ENCODE measurements at places on chromosomes 4 and X.

DNA sequence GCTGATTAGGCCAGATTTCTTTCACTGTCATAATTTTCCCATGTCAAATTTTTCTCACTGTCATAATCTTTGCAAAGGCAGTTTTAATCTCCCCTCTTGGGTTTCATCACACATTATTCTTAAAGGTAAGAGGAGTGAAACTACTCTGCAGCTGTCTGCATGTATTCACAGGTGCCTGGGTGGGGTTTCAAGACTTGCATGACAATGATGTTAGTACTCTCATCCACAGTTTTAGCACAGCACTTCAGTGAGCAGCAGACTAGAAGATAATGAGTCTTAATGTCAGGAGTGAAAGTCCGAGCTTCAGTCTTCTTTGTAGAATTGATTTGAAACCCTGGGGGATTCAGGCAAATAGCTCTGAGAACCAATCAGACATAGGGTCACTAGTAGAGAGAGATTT is 182.5 kb upstream of the GALNT7 start:
- DNase-seq: no peak

- no peak for DNase-seq
These were observed 74.3 kb upstream of the VCX2 start for GRCh38 chrX:8245411-8245810.

GRCh38 chrX:36401774-36402173 is 482.2 kb downstream of the CFAP47 start:
- no peak for DNase-seq

- DNase-seq: no peak
These were observed 161.7 kb upstream of the CXCL13 start for GRCh38 chr4:77443941-77444340.

- DNase-seq: peak; percentile 58
These were observed at the start of gene NDST3 for GRCh38 chr4:118034053-118034785. TSS of gene NDST3 (plus strand) at chr4:118034486. CDS start at chr4:118053911, 19,425 bp downstream.

DNA sequence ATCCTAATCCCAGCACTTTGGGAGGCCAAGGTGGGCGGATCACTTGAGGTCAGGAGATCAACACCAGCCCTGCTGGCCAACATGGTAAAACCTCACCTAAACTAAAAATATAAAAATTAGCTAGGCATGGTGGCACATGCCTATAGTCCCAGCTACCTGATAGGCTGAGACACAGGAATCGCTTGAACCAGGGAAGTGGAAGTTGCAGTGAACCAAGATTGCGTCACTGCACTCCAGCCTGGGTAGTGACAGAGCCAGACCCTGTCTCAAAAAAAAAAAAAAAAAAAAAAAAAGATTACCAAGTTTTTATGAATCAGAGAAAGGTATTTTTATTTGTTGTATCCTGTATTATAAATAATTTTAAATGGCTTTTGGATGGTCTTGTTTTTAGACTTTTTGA is 15.1 kb downstream of the TRAPPC11 start:
- no peak for DNase-seq

- DNase-seq: no peak
These were observed 74.5 kb downstream of the SYTL5 start for GRCh38 chrX:38080808-38081207.

GRCh38 chr4:99722006-99722405 is 64.4 kb upstream of the C4orf54 start:
- no peak for DNase-seq

DNA sequence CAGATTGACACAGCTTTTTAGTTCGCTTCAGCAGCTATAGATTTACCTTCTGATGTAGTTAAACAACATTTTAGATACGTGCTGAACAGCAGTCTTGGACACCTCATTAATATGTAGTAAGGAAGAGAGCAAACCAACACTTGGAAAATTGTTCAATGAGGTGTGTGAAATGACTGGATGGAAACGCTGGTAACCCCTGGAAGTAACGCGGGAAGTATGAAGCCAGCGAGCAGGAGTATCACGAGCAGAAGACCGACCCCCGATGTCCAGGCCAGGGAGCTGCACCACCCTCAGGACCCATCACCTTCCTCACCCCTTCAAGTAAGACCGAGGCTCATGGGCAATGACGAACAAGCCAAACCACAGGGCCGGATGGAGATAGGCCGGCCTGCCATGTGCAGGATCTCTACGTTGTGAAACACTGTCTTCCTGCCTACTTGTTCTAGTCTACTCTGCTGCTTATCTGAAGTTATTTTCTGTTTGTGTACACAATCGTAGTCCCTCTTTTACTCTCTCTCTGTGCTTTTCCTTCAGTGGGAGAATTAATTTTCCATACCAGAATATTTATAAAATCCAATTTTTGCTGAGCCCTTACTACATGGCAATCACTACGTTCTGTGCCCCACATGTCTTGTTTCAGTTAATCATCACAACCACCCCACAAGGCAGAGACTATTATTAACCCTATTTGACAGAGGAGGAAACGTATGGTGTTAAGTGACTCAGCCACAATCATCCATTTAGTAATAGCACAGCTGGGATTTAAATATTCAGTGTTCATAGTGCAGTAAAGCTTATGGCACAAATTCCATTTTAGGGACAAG is 221.7 kb downstream of the APBB2 start:
- DNase-seq: no peak

GRCh38 chr4:151962138-151962823 is 201.5 kb upstream of the GATB start:
- DNase-seq: no peak

DNA sequence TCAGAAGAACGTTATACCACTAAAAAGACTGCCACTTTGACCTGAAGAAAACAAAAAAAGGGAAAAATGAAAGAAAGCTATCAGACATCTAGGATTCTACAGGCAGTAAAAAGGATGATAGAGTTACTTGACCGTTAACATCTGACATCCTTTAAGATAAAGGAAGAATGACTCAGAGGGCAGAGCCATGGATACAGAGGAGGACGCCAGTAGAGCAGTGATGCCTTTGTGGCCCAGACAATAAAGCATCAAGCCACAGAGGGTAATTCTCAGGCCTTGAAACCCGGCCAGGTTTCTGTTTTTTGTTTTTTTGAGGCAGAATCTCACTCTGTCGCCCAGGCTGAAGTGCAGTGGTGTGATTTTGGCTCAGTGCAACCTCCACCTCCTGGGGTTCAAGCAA is 9.5 kb upstream of the BEX1 start:
- DNase-seq: no peak

DNA sequence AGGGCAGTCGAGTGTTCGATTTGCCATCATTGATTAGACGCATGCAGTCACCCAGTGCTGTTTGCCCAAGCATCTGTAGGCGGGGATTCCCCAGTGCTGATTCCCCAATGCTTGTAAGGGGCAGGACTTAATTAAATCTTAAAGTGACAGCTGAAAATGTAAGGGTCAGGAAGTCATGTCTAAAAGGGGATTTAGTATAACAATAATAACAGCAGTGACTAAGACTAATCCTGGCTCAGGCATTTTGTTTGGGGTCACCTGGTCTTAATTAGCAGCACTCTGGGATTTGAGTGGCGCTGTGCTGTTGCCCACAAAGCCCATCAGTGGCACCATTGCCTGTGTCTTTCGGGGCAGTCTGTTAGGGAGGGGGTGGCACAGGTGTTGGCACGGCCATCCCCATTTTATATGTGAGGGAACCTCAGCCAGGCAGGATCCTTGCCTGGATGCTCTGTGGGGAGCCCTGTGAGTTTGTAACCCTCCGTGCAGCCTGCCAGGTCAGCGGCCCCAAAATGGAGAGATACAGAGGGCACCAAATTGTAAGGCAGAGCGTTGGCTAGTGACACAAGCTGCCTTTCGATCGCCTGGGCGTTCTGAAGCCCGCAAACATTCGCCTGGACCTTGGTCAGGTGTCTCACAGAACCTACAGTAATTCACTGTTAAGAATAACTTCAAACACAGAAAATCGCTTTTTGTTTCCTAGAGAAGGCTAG is 146.7 kb downstream of the TBL1X start:
- DNase-seq: no peak

DNA sequence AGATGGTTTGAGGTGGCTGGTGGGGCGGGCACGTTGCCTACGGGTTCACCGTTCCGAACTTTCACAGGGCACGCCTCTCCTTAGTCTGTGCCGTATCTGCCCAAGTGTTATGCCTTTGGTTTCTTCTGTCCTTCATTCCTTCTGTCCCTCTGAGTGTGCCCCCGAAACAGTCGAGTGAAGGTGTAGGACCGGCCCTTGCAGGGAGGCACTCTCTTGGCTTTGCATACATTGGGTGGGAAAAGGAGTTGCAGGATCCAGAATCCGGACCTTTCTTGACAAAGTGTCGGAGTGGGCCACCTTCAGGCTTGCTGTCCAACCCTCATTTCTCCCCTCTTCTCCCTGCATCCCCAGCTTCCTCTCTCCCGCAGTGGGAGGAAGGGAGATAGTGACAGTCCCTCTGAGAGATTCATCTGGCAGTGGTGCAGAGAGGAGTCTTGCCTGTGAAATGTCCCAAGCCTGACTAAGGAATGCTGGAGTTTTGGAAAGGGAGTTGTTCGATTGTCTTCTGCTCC is 569 bp downstream of the ARFIP1 start:
- no peak for DNase-seq

DNA sequence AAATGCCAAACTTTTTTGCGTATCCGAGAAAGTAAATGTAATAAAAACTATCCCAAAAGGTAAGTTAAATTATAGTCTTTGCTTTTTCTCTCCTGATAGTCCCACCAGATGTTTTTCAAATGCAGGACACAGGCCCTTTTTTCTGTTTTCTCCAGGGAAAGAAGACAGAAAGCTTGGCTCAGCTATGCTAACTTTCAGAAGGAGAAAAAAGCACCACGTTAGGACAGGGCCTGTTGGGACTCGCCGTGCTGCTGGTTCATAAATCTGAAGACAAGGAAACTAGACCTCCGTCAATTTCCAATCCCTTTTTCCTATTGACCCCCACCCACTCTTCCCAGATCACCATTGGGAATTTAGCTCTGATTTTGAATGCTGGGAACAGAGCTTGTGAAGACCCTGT is 220.9 kb upstream of the SFRP2 start:
- DNase-seq: no peak

DNA sequence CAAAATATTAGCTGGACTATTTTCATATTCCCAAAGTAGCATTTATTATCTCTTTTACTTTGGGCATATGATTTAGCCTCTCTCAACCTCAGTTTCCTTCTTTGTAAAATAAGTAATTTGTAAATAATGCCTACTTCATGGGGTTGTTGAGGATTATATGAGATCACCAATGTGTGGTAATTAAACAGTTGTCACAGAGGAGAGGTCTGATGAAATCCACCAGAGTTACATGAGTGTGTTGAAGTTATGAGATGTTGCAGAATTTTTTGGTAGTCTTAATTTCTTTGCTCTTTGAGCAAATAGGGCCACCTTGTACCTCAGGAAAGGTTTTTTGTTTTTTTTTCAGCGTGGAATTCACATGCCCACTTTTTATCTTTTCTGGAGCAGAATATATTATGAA is 1.4 kb downstream of the COX7B start:
- DNase-seq: no peak

- DNase-seq: no peak
These were observed 167.0 kb downstream of the SMIM20 start for GRCh38 chr4:26080870-26081628.

GRCh38 chrX:10508891-10509290 is 111.5 kb downstream of the MID1 start:
- no peak for DNase-seq

DNA sequence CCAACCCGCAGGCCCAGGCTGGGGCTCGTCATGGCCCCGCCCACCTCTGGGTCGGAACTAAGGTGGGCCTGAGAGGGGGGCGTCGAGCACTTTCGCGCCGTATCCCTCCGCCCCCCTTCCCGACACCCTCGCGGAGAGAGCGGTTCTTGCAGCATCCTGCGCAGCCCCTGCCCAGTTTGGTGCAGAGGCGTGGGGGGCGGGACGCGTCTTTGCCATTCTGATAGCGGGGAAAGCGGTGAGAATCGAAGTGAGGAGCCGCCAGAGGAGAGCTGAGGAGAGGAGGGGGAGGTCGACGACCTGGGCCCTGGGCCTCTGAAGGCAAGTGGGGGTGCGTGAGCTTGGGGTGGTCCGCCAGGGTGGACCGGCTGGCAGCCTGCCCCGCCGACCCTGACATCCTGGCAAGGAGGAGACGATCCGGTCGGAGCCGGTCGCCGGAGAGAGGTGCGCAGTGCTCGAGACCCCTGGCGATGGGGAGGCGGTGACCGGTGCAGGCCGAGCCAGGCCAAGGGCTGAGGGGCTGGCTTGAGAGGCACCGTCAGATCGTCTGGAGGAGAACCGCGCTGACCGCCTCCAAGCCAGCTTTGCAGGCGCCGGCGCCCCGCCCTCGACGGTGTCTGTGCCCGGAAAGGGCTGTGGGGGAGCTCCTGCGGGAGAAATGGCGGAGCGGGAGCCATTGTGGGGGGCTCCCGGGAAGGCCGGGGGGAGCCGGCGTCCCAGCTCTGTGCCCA is 25.5 kb downstream of the GPRASP3 start:
- DNase-seq: no peak

Data from NCI-H1417 treated with DMSO at 0.1 percent for 48 hours (cell line).